ENCODE measurements at places on chromosomes 13 and 19. TPM values are rescaled to one million over a fixed set of nuclear protein-coding genes. Genes with fewer than 3 reads are reported as not detected.

Gene KLK1
- not detected for total RNA-seq

Gene CYP2F1
- not detected for total RNA-seq

Gene ACTMAP
- 4.4 TPM for total RNA-seq

Gene NLRP7
- total RNA-seq, result not detected

Gene ZNF415
- total RNA-seq, result 2.7 TPM

Gene KCNC3
- not detected for total RNA-seq

Gene ZNF615
- 4.6 TPM for total RNA-seq

Gene KIR3DL2
- total RNA-seq, result not detected

Gene ADAMTSL5
- 12.6 TPM for total RNA-seq

Gene LILRA1
- not detected for total RNA-seq

Gene F7
- total RNA-seq, result not detected

Gene MIR17HG
- total RNA-seq, result 0.35 TPM

Gene ZNF578
- 0.58 TPM for total RNA-seq

Gene REEP6
- total RNA-seq, result 4.0 TPM

Gene CATSPERD
- total RNA-seq, result not detected

Gene CKAP2
- total RNA-seq, result 38.1 TPM

Gene ANGPTL4
- 9.8 TPM for total RNA-seq

Gene ZNF525
- 0.86 TPM for total RNA-seq

Gene ARHGAP45
- total RNA-seq, result 3.5 TPM

Gene TEKTIP1
- total RNA-seq, result not detected

Gene SSC5D
- total RNA-seq, result 2.3 TPM

Gene ERF
- 34.0 TPM for total RNA-seq

Gene ADM5
- 2.3 TPM for total RNA-seq

Gene ZNF491
- total RNA-seq, result not detected

Gene IFNL1
- total RNA-seq, result not detected

Gene ITGBL1
- 76.6 TPM for total RNA-seq

Gene C2CD4C
- not detected for total RNA-seq

Gene NKPD1
- not detected for total RNA-seq

Gene S1PR4
- not detected for total RNA-seq

Gene POSTN
- 194 TPM for total RNA-seq

Gene SPHK2
- 11.0 TPM for total RNA-seq

Gene MEIS3
- total RNA-seq, result 44.7 TPM

Gene OPA3
- total RNA-seq, result 6.1 TPM

Data from myometrial cell (primary cell).